Activated T-cell treated with anti-CD3 and anti-CD28 coated beads for 48 hours (primary cell): ENCODE measurements at places on chromosomes 6 and 20.

DNA sequence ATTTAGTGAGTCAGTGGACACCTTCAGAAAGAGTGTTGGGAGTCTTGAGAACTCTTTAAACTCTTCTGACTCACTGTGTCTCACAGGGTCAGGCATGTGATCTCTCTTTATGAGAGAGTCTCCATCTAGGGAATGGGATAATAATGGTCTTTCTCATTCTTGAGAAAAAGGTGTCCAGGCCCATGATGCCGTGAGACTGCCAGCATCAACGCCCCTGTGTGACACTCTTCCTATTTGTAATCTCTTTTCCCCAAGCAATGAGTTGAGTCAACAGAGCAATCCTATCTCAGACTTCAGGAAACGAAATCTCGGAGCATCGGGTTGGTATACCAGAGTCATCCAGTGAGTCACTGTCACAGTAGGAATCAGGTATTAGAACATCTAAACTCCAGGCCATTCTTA, 82.3 kb upstream of the BMP2 start:
- no peak for DNase-seq

GRCh38 chr6:157089258-157089657, 234.1 kb downstream of the TMEM242 start:
- no peak for DNase-seq

DNA sequence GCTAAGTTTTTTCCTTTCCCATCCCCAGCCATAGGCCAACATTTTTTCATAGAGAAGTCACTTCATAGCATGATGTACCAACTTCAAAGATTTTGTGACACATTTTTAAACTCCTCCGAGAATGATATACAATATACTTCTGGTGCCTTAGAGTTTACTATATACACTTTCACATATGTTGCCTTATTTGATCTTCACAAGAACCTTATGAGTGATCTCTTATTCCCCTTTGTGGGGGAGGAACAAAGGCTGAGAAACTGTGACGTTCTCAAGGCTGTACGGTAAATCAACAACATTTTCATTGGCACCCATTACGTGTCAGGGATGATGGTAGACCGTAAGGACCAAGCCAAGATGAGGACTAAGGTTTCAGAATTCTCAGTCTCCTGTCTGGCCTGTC, 130.0 kb downstream of the RFPL4B start:
- DNase-seq = no peak

- DNase-seq = no peak
Measured at GRCh38 chr20:13325796-13326340, 104.8 kb downstream of the ISM1 start.
